ENCODE measurements at places on chromosomes 12 and 14.

GRCh38 chr12:51752234-51752889 lies 96.2 kb downstream of the FIGNL2 start:
- DNase-seq, result no peak

- no peak for DNase-seq
These were observed at the start of gene GPR68 for GRCh38 chr14:91244501-91244901. Gene GPR68 (minus strand): TSS chr14:91244704. CDS start chr14:91235050, 9,654 bp downstream.

DNA sequence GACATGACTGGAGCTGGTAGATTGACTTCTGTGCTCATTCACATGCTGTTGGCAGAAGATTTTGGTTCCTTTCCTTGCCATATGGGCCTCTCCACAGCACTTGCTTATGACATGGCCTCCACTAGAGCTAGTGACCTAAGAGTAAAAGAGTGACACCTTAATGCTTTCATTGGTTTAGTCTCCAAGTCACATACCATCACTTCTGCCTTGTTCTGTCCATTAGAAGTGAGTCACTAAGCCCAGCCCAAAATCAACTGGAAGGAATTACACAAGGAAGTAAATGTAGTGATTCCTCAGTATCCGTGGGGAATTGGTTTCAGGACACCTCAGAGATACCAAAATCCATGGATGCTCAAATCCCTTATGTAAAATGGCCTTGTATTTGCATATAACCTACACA lies 81.3 kb downstream of the PPHLN1 start:
- no peak for DNase-seq

GRCh38 chr12:108231109-108231905 lies 102.2 kb downstream of the WSCD2 start:
- DNase-seq, result no peak

DNA sequence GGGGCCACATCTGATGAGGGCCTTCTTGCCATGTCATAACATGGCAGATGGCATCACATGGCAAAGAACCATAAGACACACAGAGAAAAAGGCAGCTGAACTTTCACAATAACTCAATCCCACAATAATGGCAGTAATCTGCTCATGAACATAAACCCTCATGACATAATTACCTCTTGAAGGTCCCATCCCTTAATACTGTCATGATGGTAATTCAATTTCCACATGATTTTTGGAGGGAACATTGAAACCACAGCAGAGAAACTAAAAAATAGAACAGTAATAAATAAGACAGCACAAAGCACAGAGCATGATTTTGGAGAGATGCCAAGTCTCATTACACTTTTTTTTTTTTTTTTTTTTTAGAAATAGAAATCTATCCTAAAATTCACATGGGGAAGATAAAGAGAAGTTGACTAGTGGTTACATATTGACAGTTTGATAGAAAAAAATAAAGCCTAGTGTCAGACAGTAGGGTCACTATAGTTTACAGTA lies 61.8 kb upstream of the ATF7IP start:
- no peak for DNase-seq

GRCh38 chr12:47982311-47982710 lies 18.9 kb downstream of the TMEM106C start:
- no peak for DNase-seq

DNA sequence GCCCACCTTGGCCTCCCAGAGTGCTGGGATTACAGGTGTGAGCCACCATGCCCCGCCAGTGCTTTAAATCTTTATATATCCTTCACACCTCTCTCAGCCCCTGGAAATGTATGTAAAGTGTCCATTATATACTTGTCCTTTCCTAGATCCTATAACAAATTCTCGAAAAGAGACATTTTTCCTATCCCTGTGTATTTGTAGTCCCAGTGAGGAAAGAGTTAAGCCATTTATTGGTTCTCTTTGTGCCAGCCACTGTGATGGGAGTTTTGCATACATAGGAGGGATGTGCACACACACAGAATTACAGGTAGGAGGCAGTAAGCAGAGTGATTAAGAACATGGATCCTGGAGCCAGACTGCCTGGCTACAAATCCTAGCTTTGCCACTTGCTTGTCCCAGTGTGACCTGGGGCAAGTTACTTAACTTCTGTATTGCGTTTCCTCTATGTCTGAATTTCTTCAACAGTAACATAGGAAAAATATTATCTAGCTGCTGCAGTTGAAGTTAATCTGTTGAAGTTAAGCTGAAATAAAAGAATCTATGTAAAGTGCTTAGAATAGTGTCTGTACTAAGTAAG lies 2.1 kb upstream of the RABGGTA start:
- DNase-seq, result no peak

DNA sequence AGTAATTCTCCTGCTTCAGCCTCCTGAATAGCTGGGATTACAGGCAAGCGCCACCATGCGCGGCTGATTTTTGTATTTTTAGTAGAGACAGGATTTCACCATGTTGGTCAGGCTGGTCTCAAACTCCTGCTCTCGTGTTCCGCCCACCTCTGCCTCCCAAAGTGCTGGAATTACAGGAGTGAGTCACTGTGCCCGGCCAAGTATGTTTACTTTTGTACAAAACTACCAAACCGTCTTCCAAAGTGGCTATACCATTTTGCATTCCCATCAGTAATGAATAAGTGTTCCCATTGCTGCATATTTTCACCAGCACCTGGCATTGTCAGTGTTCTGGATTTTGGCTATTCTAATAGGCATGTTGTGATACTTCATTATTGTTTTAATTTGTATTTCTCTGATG lies 8.4 kb upstream of the KRT6A start:
- DNase-seq, result no peak

DNA sequence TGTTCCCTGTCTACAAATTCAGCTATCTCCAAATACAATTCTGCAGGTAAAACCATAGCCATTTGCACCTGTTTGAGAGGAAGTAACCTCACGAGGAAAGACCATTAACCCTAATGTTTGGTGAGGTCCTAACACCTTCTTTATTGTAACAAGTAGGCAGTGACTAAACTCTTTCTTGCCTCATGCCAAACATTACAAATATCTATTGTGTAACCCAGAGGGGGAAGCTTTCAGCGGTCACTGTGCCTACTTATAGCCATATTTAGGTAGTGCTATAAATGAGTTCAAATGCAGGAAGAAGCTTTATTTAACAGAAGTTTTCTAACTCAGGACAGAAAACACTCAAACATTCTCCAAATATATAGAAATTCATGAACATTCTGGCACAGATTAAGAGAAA lies 252.7 kb downstream of the LRFN5 start:
- DNase-seq, result no peak

- no peak for DNase-seq
These were observed 1.2 kb downstream of the SPPL3 start for GRCh38 chr12:120902846-120903411.

DNA sequence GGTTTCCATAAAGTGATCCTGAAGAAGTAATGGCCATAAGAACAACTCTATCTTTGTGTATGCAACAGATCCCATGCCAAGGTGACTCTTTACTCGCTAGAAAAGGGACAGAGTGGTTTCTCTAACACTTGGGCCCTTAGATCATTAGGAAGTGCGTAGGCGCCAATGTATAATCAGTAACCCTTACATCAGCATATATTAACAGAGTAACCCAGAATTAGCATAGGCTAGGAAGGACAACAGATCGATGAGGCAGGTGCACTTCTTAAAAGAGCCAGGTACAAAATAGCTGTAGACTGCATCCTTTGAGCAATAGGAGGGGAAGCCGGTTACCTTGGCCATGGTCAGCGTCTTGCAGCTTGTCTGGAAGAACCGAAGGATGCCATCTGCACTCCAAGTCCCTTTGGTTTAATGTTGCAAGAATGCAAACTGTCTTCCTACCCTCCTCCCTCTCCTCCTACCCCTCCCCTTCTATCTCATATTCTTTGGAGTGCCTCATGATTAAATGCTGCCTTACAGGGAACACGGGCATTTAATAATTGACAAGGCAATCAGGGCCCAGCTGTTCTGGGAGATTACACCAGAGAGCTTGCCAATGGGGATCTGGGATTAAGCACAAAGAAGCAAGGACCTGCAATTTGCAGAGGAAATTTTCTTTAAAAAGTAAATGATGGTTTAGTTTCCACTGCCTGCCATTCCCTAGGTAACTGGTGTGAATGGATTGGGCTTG lies 8.0 kb downstream of the GSG1 start:
- DNase-seq, result no peak

DNA sequence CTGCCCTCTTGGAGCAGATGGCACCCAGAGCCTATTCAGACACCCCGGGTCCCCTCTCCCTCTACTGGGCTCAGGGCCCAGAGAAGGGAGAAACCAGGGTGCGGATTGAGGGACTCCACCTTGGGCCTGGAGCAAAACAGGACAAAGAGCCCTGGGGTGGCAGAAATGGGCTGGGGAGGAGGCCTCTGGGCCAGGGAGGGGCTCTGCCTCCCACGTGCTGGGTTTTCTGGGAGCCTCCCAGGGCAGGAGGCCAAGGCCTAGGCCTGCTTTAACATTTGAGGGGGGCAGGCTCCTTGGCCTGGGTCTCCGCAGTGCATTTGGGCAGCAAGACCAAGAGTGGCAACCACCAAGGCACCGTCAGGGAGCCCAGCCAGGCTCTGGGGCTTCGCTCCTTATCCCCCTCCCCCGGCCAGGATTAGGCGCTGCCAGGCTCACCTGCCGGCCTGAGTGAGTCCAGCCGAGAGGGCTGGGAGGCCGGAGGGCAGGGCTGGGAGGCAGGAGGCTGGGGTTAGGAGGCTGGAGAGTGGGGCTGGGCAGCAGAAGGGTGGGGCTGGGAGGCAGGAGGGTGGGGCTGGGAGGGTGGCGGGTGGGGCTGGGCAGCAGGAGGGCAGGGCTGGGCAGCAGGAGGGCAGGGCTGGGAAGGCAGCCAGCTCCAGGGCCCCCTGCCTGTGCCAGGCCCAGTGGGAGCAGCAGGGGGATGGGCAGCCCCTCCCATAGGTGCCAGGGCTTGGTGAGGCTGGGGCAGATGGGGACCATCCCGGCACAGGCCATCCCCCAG lies 101.8 kb upstream of the EIF5 start:
- no peak for DNase-seq

- DNase-seq, result no peak
These were observed 22.4 kb upstream of the CLEC2D start for GRCh38 chr12:9646794-9647781.

DNA sequence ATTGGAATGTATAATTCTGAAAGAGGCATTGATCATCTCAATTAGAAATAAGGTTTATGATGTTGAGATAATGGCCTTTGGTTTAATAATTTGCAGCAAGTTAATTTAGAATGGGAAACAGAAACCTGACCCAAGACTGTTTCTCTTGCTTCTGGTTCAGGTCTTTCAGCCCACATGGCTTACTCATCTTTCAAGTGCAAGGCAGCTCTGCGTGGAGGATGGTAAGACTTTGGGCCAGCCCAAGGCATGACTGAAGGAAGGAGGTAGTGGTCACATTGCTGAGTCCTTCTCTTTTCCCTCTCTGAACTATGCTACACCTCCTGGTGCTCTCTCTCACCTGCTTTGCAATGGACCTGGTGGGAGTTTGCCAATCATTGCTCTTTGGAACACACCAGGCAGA lies 98.7 kb downstream of the CAND1 start:
- DNase-seq, result no peak

GRCh38 chr12:107461222-107461975 lies 224.2 kb upstream of the PWP1 start:
- DNase-seq, result no peak

GRCh38 chr14:81161088-81161487 lies 59.7 kb downstream of the GTF2A1 start:
- no peak for DNase-seq

DNA sequence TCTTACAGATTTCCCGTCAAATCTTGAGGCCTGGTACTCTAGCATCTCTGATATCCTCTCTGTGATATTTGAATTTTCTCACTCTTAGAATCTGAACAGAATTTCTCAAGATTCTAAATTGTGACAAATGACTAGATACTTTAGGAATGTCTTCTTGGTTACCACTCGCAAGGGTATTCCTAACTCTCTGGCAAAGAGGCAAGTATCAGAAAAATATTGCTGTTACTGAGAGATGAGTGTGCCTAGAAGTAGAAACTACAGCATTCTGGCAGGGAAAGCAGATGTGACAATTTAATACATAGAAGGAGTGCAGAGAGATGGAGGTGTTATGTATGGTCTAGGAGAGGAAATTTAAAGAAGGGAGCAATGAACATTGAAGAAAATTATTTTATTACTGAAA lies 467.8 kb downstream of the LRIG3 start:
- DNase-seq, result no peak

DNA sequence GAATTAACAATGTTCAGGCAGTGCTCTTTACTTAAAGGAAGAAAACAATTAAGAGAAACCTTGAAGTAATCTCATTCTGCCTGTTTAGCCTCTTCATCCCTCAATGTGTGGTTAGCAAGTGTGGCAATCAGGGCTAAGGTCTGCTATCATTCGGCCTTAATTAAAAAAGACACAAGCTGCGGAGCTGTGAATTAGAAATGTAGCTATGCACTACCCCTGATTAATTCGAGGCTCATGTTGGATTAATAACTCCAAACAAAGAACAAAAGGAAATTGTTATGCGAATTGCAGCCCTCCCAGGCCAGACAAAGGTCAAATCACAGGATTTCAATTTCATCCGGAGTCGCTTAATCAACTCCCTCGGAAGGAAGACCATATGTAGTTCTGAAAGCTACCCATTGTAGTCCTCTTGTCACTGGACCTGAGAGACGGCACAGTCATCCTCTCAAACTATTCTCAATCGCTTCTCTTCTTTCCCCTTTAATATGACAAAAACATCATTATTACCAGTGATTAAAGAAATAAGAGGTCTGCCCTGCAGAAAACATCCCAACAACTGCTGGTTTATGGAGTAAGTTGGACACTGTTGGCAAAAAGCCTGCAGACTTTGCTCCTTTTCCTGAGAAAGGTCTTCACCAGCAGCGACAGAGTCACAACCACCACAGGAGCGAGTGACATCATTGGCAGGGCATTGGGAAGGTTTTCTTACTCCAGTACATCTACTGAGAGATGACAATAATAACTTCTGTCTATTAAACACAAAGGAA lies 71.1 kb upstream of the SOX5 start:
- DNase-seq, result no peak

GRCh38 chr12:108668542-108668941 lies 34.8 kb upstream of the SELPLG start:
- DNase-seq, result no peak

- peak; percentile 8 for DNase-seq
These were observed 91.8 kb downstream of the RGS6 start for GRCh38 chr14:72024043-72024407.

- no peak for DNase-seq
These were observed 452.6 kb downstream of the GLT1D1 start for GRCh38 chr12:129305851-129306250.

GRCh38 chr12:89960607-89961394 lies 252.2 kb upstream of the ATP2B1 start:
- DNase-seq, result no peak

DNA sequence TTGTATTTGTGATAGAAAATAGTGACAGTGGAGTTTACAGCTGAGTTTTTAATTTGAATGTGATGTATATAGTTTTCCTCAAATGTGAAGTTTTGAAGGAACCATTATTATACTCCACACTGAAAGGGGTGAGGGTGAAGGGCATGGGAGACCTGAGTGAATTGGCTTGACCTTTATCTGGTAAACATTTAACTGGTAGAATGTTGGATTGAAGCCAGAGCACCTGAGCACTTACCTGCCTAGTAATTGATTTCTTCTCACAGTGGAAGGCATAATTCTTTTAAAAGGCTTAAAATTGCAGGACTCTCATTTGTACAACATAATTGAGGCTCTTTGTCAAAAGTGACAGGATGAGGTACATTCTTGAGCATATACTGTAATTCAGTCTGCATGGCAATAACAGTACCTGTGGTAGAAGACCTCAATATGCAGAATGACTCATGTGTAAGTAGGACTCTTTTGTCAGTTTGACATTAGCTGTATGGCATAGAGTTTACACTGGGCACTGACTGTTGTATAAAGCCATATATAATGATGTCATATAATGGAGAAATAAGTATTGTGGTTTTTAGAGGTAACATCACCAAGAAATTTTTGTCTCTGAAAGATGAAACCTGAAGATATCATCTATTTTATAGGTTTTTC lies 309.6 kb downstream of the TMTC2 start:
- DNase-seq, result no peak

Data from activated CD4-positive, alpha-beta T cell treated with anti-CD3 and anti-CD28 coated beads for 24 hours (primary cell).